GM12892 (cell line): ENCODE measurements at places on chromosomes 6 and 20.

DNA sequence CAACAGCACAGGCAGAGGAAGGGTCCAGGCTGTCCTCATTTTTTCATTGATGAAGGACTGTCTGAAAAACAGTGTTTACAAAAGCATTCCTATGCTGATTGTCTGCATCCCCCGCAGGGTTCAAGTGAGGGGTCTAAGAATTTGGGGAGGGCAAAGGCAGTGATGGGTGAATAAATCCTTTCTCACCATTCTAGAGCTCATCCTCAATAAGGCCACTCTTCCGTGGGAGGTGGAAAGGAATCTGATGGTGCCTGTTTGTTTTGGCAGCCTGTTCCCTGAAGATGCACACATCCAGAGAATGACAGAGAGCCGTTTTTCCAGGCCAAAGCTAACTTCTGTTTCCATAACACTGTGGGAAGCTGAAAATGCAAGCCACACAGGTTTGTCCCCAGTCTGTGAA lies 164.5 kb downstream of the MOXD1 start:
- DNase-seq, result no peak

- DNase-seq, result no peak
These were observed 118.4 kb upstream of the SLC2A12 start for GRCh38 chr6:134170844-134171243.

DNA sequence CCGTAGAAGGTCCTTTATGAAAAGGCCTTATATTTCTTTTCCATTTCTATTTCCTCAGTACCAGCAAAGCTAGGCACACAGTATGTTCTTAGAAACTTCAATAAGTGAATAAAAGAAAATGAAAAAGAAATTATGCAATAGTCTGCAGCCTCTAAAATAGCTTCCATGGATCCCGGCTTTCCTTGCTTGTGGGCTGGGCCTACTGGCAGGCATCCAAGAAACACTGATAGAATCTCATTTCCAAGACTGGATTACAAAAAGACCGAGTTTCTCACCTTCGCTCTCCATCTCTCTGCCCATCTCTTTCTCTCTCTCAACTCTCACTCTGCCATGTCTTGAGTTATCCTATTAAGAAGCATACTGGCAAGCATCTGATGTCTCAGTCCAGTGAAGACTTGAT lies 187.5 kb upstream of the FKBP1C start:
- no peak for DNase-seq

GRCh38 chr6:106446287-106446885 lies 85.9 kb downstream of the CRYBG1 start:
- DNase-seq, result no peak

GRCh38 chr20:62872184-62872847 lies 10.7 kb upstream of the TCFL5 start:
- no peak for DNase-seq

GRCh38 chr20:36631646-36632045 lies 14.3 kb downstream of the SLA2 start:
- no peak for DNase-seq
